Erythroblast (primary cell): ENCODE measurements at places on chromosomes 11 and 22.
A peak's percentile ranks its signal among the peaks of the same experiment; 100 is the strongest.

DNA sequence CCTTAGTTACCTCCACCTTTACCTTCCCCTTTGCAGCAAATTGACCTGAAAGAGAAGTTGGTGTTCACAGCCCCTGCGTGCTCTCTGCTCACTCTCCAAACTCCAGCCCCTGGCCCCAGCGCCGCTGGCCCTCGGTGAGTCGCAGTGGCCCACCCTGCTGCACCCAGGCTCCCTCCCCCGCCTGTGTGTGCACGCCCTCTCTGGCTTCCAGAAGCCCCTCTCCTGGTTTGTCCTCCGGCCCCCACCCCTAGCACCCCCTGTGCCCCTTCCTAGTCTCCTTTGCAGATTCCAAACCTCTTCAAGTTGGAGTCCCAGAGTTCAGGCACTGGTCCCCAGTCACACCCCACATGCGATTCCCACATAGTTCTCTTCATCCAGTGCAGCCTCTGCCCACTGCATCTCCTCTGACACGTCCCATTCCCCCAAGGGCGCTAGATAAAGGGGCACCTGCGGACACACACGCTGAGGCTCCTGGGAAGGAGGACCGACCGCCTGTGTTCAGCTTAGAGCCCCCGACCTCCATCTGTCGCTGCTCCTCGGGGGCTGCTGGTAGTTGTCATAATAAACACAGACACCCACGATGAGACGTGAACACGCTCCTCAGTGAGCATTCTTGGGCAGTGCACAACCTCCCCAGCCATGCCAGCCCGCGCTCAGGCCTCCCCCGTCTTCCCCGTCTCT is 1.5 kb upstream of the PHRF1 start:
- peak; percentile 42 for DNase-seq

DNA sequence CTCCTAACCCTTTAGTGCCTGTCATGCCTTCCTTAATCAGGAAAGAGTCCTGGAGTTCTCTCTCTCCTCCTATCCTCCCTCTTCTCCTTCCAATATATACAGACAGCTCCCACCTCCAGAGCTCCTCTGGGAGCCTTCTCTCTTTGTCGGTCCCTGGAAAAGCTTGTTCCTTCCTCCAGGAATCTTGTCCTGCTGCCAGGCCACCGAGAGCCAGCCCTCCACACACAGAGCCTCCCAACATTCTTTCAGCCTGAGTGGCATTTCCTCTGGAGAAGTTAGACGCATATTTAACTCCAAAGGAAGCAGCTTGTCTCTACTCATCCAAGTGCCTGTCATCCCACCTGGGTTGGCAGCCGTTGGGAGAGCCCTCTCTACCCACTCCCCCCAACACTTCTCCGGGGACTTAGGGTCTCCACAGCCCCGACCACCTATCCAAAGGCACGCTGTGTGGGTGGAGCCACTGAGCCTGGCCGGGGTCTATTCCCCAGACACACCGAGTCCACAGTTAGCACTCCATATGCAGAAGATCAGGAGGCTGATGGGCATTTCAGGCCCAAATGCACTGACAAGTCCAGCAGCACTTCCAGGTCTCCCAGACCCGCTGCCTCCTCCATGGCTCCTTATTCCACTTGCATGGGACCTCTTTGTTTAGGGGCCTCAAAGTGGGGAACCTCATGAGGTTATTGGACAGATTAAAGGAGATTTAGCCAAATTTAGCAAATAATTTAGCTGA is 31.1 kb downstream of the DKK3 start:
- DNase-seq = no peak

DNA sequence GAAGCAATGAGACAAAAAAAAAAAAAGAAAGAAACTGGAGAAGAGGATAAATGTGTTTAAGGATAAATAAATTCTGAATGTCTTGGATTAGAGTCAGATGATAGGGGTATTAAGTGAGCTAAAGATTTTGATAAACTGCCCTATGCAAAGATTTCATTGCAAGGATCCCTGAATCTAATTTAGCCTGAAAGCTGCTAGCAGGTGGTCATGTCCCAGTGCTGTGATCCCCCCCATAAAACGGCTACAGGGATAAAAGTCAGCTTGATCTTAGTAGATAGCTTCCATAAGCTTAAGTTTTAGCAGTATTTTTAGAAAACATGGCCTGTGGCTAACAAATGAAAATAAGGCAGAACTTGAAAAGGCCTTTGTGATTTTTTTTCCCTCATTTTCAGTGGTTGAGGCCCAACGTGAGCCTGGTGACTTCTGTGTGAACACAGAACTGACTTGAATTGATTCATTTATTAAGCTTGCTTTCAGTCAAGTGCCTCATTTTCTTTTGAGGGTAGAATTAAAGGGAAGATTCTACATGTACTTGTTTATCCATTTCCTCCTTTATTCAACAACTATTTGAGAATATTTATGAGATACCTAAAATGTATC is 44.5 kb downstream of the CD44 start:
- no peak for DNase-seq

- DNase-seq = no peak
Observed at GRCh38 chr11:111476956-111477355, 35.2 kb downstream of the BTG4 start.

DNA sequence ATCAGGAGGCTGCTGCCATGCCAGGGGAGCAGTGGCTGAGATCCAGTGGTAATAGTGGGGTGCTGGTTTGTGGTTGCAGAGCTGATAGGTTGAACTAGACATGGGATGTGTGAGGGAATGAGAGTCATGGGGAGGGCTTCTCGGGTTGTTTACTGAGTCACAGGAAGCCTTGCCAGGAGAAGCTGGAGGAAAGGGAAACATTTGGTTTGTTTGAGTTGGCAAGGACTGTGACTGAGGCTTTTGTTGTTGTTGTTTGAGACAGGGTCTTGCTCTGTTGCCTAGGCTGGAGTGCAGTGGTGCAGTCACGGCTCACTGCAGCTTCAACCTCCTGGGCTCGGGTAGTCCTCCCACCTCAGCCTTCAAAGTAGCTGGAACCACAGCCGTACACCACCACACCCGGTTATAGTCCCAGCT is 49.3 kb downstream of the CABIN1 start:
- no peak for DNase-seq

DNA sequence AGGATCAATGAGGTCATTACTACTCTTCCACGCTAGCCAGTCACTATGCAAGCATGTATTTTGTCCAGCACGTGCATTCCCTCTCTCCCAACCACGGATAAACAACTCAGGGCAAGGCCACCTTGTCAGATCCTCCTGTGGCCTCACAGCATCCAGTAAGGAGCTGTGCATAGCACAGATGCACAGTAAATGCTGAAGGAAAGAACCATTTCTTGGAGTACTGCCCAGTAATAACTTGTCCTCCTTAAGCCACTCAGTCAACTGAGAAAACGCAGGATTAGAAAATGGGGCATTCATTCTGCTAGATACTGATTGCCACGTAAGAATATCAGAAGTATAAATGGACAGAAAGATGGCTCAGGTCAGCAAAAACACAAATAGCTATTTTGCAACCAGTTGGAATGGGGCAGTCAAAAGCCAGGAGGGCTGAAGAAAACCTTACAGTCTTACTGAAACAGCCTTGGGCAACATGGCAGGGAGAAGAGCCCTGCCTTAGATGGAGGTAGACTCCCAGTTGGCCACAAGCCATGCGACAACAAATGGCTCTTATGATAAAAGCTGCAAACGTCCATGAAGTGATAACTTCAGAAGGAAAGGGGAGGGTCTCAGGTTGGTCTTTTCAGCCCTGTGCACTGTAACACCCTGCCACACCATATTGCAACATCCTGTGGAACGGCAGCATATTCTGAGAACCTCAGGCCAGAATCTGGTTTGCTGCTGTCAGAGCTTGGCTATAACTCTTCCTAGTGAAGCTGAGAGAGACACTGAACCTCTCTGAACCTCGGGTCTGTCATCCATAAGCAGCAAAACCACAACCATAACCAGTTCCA is 23.0 kb downstream of the PC start:
- DNase-seq = peak; percentile 75

DNA sequence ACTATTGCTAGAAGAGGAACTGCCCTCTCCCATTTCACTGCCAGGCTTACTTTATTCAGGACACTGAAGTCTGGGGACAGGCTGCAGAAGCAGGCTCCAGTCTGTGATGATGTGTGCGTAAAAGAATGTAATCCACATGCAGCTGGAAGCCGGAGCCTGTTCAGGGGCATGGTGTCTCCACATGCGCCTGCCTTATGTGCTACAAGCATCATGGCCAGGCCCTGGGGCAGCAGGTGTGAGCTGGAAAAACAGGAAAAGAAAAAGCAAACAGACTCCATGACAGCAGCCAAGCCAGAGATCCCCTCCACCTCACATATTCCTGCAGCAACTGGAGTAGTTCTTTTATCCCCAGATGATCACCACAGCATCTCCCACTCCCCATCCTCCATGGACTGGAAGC is 33.4 kb downstream of the ARFGAP2 start:
- DNase-seq = no peak

DNA sequence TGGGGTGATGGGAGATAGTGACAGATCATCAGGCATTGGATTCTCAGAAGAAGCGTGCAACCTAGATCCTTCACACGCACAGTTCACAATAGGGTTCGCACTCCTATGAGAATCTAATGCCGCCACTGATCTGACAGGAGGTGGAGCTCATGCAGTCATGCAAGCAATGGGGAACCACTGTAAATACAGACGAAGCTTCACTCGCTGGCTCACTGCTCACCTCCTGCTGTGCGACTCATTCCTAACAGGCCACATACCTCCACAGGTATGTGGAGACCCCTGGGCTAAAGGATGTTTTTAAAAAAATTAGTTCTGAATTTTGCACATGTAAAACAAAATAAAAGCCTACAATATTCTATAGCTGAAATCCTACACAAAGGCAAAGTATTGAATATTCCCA is 20.5 kb upstream of the TEAD1 start:
- DNase-seq = no peak

DNA sequence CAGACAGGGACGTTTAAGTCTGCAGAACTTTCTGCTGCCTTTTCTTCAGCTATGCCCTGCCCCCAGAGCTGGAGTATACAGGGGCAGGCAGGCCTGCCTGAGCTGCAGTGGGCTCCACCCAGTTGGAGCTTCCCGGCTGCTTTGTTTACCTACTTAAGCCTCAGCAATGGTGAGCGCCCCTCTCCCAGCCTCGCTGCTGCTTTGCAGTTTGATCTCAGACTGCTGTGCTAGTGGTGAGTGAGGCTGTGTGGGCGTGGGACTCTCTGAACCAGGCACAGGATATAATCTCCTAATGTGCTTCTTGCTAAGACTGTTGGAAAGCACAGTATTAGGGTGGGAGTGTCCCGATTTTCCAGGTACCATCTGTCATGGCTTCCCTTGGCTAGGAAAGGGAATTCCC is 38.5 kb downstream of the NELL1 start:
- no peak for DNase-seq

GRCh38 chr11:66542362-66542761 is 3.5 kb downstream of the ZDHHC24 start:
- no peak for DNase-seq

DNA sequence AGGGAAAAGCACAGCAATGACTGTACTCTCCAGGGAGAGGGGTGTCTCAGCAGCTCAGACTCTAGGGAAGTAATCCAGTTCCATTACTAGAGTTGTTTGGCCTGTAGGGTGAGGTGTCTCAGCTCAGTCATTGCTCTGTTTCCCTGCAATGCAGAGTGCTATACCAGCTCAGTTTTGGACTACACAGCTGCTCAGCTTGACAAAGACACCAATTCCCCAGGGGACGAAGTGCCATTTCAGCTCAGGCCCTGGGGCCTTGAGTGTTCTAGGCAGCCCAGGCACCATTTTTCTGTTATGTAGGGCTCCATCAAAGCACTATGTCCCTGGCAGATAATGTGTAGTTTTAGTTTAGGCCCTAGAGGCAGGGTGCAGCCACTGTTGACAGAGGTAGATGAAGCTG is 18.2 kb downstream of the CALCB start:
- no peak for DNase-seq

- no peak for DNase-seq
Observed at GRCh38 chr11:22807855-22808570, 21.6 kb downstream of the SVIP start.

- peak; percentile 47 for DNase-seq
Observed at GRCh38 chr11:118240999-118241763, 11.0 kb downstream of the MPZL3 start.

GRCh38 chr11:9852465-9852864 is 188.6 kb downstream of the SWAP70 start:
- DNase-seq = no peak

GRCh38 chr11:108498046-108498815 is at the start of gene POGLUT3:
Gene POGLUT3, minus strand, starts transcription at chr11:108498384. Its CDS starts 18 bp downstream, at chr11:108498366.
- DNase-seq = peak; percentile 77

DNA sequence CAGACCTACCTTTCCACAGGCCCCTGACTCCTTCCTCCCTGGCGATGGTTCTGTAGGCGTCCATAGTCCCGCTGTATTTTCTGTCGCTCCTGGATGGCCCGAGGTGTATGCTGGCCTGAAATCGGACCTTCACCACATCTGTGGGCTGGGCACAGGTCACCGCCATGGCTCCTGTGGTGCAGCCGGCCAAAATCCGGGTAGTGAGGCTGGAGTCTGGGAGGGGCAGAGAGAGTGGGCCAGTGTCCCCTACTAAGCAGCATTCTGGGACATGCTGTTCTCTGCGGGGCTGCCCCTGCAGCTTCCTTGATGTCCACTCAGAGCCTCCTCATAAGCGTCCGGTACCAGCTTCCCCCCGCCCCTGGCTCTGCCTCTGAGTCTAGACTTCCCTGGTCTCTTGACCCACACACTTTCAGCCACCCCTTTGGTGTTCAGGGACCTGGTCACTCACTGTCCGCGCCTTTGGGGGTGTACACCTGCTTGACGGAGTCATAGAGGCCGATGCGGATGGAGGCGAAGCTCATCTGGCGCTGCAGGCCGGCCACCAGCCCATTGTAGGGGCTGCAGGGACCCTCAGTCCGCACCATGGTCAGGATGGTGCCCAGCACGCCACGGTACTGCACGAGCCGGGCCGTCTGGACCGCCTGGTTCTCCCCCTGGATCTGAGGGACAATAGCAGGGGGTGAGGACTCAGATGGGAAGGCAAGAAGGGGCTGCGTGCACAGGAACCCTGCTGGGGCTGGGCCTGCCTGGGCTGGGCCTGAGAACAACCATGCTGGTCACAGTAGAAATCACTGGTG is 3.0 kb downstream of the UCP3 start:
- DNase-seq = no peak

DNA sequence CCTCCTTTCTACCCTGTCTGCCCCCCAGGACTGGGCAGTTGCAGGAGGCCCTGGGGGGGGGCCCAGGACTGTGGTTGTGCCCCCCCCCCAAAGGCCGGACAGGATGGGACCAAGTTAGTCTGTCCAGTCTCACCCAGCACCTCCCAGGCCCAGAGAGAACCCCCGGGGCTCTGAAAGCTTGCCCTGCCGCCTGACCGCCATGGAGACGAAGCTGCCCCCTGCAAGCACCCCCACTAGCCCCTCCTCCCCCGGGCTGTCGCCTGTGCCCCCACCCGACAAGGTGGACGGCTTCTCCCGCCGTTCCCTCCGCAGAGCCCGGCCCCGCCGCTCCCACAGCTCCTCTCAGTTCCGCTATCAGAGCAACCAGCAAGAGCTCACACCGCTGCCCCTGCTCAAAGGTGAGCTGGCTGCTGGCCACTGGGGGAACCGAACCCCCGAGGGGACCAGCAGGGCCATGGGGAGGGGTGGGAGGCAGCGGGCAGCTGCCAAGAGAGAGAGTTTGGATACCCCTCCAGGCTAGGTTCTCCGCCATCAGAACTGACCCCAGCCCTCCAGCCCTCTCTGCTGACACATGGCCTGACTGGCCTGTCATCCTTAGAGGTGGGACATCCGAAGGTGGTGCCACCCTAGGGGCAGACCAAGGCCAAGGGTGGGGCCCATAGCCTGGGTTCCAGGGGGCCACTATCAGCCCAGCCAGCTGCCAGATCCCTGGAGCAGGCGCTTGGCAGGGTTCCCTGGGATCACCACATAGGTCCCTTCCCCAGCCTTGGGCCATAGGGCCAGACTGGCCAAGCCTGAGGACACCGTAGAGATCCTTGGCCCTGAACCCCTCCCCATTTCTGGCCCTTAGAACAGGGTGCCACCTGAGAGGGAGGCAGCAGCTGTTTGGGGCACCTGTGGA is 1.3 kb downstream of the PPP2R5B start:
- peak; percentile 65 for DNase-seq
